Naive B cell (primary cell): ENCODE measurements at places on chromosomes 7 and 10.

- H3K4me1 ChIP-seq, result peaks cover 31% of the 10 kb centered on the region
- H3K27me3 ChIP-seq, result peaks cover 58% of the 10 kb centered on the region
- H3K36me3 ChIP-seq, result peaks cover 7% of the 10 kb centered on the region
- DNase-seq, result no peak
Measured at GRCh38 chr10:110641256-110641655, 2.9 kb upstream of the RBM20 start.

DNA sequence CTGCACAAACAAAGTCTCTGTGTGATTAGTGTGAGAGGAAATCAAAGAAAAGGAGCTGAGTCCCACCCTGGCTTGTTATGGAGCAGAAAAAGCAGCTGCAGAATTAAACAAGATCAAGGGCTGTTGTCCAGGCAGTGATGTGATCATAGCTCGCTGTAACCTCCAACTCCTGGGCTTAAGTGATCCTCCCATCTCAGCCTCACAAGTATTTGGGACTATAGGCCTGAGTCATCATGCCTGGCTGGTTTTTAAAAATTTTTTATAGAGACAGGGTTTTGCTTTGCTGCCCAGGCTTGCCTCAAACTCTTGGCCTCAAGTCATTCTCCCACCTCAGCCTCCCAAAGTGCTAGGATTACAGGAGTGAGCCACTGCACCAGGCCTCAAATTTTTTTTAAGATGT is 88.9 kb downstream of the IPMK start:
- no peak for DNase-seq
- H3K27me3 ChIP-seq, result peaks cover 8% of the 10 kb centered on the region
- H3K4me3 ChIP-seq, result no peak overlapping the region
- no peaks in the 10 kb centered on the region for H3K36me3 ChIP-seq

GRCh38 chr7:146902728-146903127 is 786.1 kb downstream of the CNTNAP2 start:
- H3K27ac ChIP-seq, result no peak overlapping the region
- H3K36me3 ChIP-seq, result no peaks in the 10 kb centered on the region
- no peak overlapping the region for H3K4me3 ChIP-seq
- no peaks in the 10 kb centered on the region for H3K4me1 ChIP-seq
- no peaks in the 10 kb centered on the region for H3K27me3 ChIP-seq

- no peaks in the 10 kb centered on the region for H3K4me1 ChIP-seq
- no peak for DNase-seq
- H3K36me3 ChIP-seq, result no peaks in the 10 kb centered on the region
- H3K27ac ChIP-seq, result no peak overlapping the region
- no peaks in the 10 kb centered on the region for H3K27me3 ChIP-seq
Measured at GRCh38 chr7:91557789-91558404, 293.7 kb downstream of the FZD1 start.

- no peak overlapping the region for H3K27ac ChIP-seq
- no peak overlapping the region for H3K4me3 ChIP-seq
- no peak for DNase-seq
- H3K27me3 ChIP-seq, result peaks cover 5% of the 10 kb centered on the region
Measured at GRCh38 chr7:84196084-84196503, 1.5 kb upstream of the SEMA3A start.

- no peak overlapping the region for H3K4me3 ChIP-seq
- peaks cover 44% of the 10 kb centered on the region for H3K27me3 ChIP-seq
- no peaks in the 10 kb centered on the region for H3K4me1 ChIP-seq
- no peak overlapping the region for H3K27ac ChIP-seq
- H3K36me3 ChIP-seq, result no peaks in the 10 kb centered on the region
- DNase-seq, result no peak
Measured at GRCh38 chr7:106394526-106394925, 109.7 kb upstream of the NAMPT start.

DNA sequence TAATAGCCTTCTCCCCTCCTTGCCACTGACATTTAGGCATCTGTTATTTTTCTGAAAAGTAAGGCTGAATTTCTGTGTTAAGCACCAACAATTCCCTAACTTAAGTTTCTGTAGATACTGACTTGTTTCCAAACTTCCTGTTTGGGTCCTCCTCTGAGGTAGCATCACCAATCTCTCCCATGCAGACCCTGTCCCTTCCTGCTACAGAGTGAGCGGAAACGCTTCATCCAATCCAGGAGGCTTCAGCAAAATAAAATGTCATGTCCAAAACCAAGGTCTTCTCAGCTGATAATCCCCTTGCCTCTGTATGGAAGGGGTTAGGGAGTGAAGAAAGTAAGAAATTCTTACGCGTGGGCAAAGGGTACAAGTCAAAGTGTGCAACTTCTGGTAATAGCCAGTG is 29.9 kb downstream of the XPNPEP1 start:
- H3K27ac ChIP-seq, result no peak overlapping the region
- no peak overlapping the region for H3K4me3 ChIP-seq
- peaks cover 12% of the 10 kb centered on the region for H3K36me3 ChIP-seq
- no peak for DNase-seq
- H3K4me1 ChIP-seq, result peaks cover 28% of the 10 kb centered on the region

- H3K27me3 ChIP-seq, result peaks cover 18% of the 10 kb centered on the region
- DNase-seq, result no peak
- H3K36me3 ChIP-seq, result peaks cover 9% of the 10 kb centered on the region
- no peaks in the 10 kb centered on the region for H3K4me1 ChIP-seq
Measured at GRCh38 chr7:75806560-75807307, 6.9 kb downstream of the CCL24 start.

DNA sequence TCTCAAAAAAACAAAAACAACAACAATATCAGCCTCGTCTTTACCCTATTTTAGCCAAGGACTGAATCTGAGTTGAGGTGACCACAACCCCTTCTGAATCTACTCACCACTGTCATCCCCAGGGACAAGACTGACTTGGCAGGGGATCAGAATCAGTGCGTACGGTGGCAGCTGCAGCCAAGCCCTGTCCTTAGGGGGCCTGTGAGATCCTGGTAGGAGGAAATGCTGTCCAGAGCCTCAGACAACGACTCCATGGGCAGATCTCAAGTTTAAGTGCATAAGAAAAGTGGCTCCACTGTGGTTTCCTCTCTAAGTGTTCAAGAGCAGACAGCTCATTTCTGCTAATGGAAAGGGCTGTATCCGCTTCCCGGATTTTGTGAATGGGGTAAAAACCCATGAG is 22.4 kb upstream of the CYTH3 start:
- no peaks in the 10 kb centered on the region for H3K27me3 ChIP-seq
- H3K4me3 ChIP-seq, result no peak overlapping the region
- H3K27ac ChIP-seq, result no peak overlapping the region
- H3K4me1 ChIP-seq, result no peaks in the 10 kb centered on the region

DNA sequence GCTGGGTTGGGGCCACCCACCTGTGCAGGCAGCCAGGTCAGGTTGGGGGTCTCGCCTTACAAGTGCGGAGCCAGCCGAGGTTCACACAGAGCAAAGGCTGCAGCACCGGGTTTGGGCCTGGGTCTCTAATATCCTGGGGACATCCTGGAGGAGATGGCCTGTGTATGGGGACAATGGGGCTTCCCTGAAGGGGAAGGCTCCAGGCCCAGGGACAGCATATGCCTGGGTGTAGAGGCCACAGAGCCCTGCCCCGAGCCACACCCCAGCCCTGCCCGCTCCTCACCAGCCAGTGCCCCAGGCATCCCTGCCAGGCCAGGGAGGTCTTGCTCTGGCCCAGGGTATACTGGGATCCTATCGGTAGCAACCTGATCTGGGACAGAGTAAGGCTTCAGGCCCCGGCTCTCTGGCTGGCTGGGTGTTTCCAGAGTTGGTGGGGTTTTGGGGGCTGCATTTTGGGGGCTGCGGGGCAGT is 9.1 kb downstream of the TTYH3 start:
- H3K4me1 ChIP-seq, result peaks cover 68% of the 10 kb centered on the region
- H3K27me3 ChIP-seq, result no peaks in the 10 kb centered on the region
- H3K27ac ChIP-seq, result peak overlapping the region; percentile 94
- no peaks in the 10 kb centered on the region for H3K36me3 ChIP-seq
- DNase-seq, result no peak

- H3K27ac ChIP-seq, result no peak overlapping the region
- peaks cover 11% of the 10 kb centered on the region for H3K27me3 ChIP-seq
- H3K4me3 ChIP-seq, result no peak overlapping the region
- no peaks in the 10 kb centered on the region for H3K36me3 ChIP-seq
- DNase-seq, result no peak
- no peaks in the 10 kb centered on the region for H3K4me1 ChIP-seq
Measured at GRCh38 chr10:69969977-69970376, 82.7 kb upstream of the MACROH2A2 start.

DNA sequence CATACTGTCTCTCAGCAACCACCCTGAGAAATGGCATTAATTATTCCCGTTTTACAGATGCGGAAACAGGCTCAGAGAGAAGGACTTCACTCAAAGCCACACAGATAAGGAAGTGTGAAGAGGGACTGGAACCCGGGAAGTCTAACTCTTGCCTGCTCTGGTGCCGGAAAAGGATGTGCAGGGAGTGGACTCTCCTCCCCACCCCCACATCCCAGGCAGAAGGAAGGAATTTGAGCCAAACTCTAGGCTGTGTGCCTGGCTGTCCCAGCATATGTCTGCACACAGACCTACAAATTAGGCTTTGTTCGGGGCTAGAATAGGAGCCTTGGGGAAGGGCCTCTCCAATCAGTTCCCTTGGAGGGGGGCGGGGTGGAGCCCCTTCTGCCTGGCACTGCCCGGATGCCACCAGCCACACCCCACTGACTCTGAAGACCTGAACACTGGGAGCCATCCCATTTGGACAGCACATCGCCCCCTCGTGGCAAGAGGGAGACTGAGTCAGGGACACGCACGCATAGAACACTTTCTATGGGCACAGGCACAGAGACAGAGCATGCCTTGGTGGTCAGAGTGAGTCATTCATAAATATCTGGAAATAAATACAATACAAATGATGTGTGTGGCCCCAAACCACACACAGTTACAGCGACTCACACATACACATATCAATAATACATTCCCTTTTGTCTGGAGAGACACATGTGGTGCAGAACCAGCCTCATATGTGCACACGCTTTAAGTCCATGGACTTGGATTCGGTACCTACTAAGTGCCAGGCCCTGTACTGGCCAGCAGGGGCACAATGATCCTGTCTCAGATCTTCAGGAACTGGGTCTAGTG is 13.1 kb downstream of the LZTS2 start:
- no peaks in the 10 kb centered on the region for H3K36me3 ChIP-seq
- peak; percentile 59 for DNase-seq
- H3K27me3 ChIP-seq, result peaks cover 27% of the 10 kb centered on the region
- no peak overlapping the region for H3K4me3 ChIP-seq

DNA sequence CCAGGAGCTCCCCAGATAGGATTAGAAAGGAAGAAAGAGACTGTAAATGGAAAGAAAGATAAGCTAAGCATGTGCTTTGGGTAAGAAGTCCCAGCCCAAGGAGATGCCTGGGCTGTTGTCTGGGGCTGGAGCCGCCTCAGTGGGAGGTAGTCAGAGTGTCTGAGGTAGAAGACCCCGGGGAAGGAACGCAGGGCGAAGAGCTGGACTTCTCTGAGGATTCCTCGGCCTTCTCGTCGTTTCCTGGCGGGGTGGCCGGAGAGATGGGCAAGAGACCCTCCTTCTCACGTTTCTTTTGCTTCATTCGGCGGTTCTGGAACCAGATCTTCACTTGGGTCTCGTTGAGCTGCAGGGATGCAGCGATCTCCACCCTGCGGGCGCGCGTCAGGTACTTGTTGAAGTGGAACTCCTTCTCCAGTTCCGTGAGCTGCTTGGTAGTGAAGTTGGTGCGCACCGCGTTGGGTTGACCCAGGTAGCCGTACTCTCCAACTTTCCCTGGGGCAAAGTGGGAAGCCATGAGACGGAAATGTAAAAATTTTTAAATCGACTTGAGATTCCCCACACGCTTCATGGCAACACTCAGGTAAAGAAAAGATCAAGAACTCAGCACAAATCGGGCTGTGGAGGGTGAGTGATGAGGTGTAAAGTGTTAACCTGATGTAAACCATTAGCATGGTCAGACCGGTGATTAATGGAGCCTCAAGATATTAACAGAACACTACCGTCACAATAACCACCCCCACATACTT is 1.3 kb downstream of the HOXA1 start:
- H3K27ac ChIP-seq, result no peak overlapping the region
- no peak overlapping the region for H3K4me3 ChIP-seq
- H3K36me3 ChIP-seq, result peaks cover 7% of the 10 kb centered on the region
- DNase-seq, result no peak
- H3K4me1 ChIP-seq, result peaks cover 44% of the 10 kb centered on the region

GRCh38 chr7:111763221-111763801 is 201.0 kb upstream of the IMMP2L start:
- H3K4me1 ChIP-seq, result no peaks in the 10 kb centered on the region
- H3K36me3 ChIP-seq, result no peaks in the 10 kb centered on the region
- DNase-seq, result no peak
- H3K27me3 ChIP-seq, result no peaks in the 10 kb centered on the region
- H3K4me3 ChIP-seq, result no peak overlapping the region
- H3K27ac ChIP-seq, result no peak overlapping the region

DNA sequence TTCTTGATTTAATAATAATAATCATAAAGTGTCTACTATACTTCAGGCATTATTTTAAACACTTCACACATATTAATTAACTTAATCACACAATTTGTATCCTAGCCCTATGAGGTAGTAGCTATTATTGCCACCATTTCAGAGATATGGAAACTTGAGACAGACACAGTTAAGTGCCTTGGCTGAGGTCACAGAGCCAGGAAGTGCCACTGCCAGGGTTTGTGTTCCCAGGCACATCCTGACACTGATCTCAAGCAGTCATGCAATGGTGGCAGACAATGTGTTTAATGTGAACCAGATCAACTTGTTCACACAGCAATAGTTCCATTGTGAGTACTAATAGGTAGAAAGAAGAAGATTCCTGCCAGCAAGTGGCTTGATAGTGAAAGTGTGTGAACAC is 666.0 kb downstream of the SUGCT start:
- no peaks in the 10 kb centered on the region for H3K4me1 ChIP-seq
- H3K36me3 ChIP-seq, result no peaks in the 10 kb centered on the region
- no peak overlapping the region for H3K27ac ChIP-seq
- no peak overlapping the region for H3K4me3 ChIP-seq
- DNase-seq, result no peak

GRCh38 chr10:122519873-122520272 is 40.7 kb upstream of the DMBT1 start:
- H3K4me3 ChIP-seq, result no peak overlapping the region
